Cardiac muscle cell (in vitro differentiated cells and primary cell): ENCODE measurements at places on chromosomes 4 and X. TPM values are rescaled to one million over a fixed set of nuclear protein-coding genes. Genes with fewer than 3 reads are reported as not detected.

GRCh38 chr4:89682808-89683207 lies 154.2 kb downstream of the SNCA start:
- no peak for DNase-seq

GRCh38 chrX:131633285-131633917 lies 89.5 kb downstream of the OR13H1 start:
- peak; percentile 59 for DNase-seq

GRCh38 chr4:111542056-111542455 lies 603.2 kb upstream of the FAM241A start:
- DNase-seq, result no peak

GRCh38 chr4:148141501-148141900 lies 300.7 kb downstream of the NR3C2 start:
- DNase-seq, result no peak

- no peak for DNase-seq
Measured at GRCh38 chrX:71458866-71459265, 74.0 kb upstream of the OGT start.

DNA sequence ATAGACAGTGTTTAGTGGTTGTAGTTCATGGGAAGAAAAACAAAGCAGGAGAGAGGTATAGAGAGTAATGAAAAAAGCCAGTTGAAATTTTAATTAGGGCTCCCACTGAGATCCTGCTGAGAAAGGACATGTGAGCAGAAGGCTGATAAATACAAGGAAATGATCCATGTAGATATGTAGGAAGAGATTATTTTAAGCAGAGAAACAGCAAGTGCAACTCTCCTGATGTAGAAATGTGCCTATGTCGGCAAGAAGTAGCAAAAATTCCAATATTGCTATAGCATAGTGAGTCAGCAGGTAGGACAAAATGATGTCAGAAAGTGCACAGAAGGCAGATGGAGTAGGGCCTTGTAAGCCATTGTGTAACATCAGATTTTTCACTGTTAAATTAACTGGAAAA lies 1027.3 kb downstream of the PCDH18 start:
- no peak for DNase-seq

DNA sequence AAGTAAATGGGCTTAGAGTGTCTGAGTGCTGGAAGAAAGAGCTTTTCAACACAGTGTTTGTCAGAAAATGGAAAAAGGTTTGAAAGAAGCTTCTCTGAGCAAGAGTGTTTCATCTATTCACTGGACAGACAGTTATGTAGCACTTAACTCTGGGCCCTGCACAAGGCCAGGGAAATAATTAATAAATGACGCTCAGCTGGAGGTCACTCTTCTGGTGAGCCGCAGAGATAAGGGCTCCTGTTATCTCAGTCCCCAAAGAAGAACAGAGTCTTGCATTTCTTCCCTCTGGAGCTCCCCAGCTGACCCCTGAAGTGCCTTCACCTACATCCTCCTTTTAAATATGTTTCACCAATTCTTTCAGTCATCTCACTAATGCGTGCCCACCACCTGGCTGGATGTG lies 90.4 kb downstream of the SLC16A2 start:
- DNase-seq, result no peak

DNA sequence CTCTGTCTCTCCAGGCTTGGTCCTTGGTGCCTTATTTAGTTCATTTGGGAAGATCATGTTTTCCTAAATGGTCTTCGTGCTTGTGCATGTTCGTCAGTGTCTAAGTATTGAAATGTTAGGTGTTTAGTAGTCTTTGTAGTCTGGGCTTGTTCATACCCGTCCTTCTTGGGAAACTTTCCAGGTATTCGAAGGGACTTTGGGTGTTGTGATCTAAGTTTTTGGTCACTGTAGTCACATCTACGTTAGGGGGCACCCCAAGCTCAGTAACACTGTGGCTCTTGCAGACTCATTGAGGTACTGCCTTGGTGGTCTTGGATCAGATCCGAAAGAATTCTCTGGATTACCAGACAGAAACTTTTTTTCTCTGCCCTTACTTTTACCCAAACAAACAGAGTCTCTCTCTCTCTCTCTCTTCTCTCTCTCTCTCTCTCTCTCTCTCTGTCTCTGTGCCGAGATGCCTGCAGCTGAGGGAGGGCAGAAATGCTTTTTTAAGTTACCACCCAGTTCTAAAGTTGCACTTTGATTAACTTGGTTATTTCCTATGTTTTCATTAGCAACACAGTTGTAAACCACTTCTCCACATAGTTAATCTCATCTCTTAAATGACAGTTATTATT lies 67.6 kb upstream of the SLC7A3 start:
- DNase-seq, result peak; percentile 51

GRCh38 chr4:143858456-143858855 lies 46.9 kb downstream of the GYPE start:
- no peak for DNase-seq

DNA sequence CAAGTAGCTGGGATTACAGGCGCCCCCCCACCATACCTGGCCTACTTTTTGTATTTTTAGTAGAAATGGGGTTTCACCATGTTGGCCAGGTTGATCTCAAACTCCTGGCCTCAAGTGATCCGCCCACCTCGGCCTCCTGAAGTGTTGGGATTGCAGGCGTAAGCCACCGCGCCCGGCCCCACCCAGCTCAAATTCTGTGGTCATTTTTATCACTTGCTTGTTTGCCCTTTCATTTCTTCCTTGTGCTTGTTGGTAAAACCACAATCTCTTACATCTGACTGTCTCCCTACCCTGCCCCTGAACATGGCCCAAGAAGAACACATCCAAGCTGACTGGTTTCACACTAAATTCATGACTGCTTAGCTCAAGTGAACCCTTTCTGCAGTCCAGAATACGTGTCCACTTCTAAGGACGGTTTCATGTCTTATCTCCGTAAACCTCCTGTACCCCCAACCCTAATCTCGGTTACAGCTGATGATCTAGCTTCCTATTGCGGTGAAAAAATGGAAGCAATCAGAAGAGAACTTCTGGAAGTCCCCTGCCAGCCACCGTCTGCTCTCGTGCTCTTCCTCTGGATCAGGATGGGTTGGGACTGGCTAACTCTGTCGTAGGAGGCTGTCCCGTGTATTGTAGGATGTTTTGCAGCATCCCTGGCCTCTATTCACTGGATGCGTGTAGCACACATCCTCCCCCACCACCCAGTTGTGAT lies 5.4 kb upstream of the RS1 start:
- no peak for DNase-seq

- no peak for DNase-seq
Measured at GRCh38 chr4:30117433-30117832, 602.7 kb upstream of the PCDH7 start.

DNA sequence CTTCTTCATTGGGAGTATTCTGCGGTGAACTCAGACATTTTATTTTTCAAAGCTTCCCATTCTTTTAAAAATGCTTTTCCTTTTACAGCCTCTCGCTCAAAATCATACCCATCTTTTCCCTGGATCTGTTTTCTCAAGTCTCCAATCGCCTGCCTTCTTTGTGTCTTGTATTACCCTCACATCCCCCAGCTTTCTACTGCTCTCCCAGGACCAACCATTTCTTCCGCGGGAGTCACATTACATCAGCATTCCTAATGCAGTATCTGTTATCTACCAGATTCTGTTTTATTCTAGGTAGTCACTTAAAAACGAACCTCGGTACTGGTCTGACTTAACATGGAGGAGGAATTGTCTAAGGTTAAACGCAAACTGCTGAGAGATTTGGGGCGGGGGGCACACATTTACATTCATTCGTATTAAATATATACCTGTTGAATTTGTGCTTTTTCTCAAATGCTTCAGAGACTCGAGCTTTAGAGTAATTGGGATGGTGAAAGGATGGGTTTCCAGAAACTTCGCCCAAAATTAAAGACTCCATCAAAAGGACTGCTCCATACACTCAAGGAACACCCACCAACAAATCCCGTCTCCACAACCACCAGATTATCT lies 493 bp upstream of the UCHL1 start:
- peak; percentile 64 for DNase-seq

- DNase-seq, result no peak
Measured at GRCh38 chrX:18461431-18461830, 36.0 kb downstream of the CDKL5 start.

- peak; percentile 42 for DNase-seq
Measured at GRCh38 chrX:110026099-110026844, 23.4 kb downstream of the TMEM164 start.

SPACA5 gene
- not detected in 2 replicates for polyA plus RNA-seq

ADGRG2 gene
- polyA plus RNA-seq, result 1.4 and 3.1 TPM in 2 replicates

CT55 gene
- not detected in 2 replicates for polyA plus RNA-seq

HS6ST2 gene
- polyA plus RNA-seq, result 15.5 and 15.7 TPM in 2 replicates

OTOP1 gene
- not detected in 2 replicates for polyA plus RNA-seq
